Activated T-cell treated with anti-CD3 and anti-CD28 coated beads, Interleukin-2, amount 50 U/mL, for 48 hours (primary cell): ENCODE measurements at places on chromosomes 11 and 22.

DNA sequence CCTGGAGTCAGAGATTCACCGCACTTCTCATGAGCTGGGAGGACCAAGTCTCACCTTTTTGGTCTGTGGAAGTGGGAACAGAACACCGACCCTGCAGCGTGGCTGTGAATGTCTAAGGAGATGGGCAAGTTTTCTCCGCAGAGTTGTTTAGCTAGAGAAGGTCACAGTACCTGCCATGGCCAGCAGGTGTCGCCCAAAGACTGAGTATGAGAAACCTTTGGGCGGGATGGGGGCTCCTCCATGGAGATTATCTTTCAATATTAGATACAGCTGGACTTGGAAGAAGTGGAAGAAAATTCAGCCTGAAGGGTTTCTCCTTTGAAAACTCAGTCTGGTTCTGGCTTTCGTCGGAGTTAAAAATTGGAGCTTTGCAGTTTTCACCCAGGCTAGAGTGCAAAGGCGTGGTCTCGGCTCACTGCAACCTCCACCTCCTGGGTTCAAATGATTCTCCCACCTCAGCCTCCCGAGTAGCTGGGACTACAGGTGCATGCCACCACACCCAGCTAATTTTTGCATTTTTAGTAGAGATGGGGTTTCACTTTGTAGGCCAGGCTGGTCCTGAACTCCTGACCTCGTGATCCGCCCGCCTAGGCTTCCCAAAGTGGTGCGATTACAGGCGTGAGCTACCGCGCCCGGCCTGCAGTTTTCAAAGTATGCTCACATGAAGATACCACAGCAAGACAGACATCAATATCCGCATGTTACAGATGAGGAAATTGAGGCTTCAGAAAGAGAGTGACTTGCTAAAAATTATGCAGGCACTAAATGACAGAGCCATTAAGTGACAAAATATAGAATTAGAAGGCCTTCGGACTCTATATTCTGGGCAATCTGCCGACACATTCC is 10.7 kb upstream of the DSCAML1 start:
- peak; percentile 82 for DNase-seq

DNA sequence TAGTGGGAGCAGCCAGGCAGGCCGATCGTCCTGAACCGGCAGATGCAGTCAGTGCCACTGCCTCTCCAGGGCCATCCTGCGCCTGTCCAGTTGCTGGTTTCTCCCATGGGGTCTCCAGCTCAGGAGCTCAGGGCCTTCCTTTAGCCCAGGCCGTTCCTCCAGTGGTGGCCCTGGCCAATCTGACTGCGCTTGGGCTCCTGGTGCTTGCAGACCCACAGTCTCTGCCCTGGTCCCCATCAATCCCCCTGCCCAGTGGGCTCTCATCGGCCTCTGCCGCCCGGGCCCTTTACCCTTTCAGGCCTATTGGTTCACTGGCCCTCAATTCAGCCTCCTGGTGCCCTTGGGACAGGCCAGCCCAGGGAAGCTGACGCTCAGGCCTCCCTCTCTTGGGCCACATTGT is 29.2 kb upstream of the TSKU start:
- no peak for DNase-seq

DNA sequence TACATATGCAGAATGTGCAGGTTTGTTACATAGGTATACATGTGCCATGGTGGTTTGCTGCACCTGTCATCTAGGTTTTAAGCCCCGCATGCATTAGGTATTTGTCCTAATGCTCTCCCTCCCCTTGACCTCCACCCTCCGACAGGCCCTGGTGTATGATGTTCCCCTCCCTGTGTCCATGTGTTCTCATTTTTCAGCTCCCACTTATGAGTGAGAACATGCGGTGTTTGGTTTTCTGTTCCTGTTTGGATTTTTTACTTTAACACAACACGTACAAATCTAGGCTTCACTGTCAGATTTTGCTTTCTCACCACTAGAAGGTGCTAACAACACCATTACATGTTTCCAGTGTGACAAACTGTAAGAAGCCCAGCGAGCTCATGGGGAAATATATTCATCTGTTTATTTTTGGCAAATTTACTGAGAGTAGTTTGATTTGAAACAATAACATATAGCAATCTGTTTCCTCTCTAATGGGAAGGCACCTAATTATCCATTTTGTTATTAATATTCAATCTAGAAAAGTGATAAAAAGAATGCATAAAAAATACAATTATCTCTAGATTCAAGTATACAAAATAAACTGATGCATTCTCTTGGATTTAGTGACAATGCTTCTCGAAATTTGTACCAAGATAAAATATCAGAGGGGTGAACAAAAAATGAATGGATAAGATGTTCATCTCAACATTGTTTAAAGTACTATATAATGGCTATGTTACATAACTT is 23.2 kb upstream of the BIRC3 start:
- DNase-seq: no peak

DNA sequence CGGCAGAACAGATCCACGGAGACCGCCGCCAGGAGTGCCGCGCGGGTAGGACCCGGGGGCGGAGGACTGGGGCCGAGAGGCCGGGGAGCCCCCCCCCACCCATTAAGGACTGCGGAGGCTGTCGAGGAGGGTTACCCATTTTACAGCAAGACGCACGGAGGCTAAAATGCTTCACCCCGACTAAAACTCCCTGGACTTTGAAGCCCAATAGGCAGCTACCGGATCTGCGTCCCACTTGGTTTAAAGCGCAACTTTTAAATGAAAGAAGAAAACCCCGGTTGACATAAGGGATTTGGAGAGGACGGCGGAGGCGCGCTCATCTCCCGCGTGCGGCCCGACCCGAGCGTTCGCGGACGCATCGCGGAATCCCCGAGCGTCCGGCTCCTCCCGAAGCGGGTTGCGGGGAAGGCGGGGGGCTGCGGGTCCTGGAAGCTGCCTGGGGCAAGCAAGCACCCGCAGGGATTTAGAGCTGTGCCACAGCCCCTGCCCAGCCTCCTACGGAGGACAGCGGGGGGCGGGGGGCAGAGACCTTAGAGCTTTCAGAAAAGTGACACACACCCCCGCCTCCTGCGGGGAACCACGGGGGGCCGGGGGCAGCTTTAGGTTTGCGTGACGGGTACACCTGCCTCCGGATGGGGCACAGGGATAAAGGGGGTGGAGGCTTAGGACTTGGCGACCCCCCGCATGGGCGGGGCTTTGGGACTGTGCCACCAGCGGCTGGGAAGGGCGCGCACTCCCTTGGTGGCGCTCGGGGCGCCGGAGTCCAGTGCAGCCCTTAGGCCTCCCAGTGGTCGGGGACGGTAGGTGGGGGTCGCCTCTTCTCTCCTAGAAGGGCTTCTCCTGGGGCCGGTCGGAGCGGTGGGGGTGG is 760 bp upstream of the CELSR1 start:
- DNase-seq: no peak

DNA sequence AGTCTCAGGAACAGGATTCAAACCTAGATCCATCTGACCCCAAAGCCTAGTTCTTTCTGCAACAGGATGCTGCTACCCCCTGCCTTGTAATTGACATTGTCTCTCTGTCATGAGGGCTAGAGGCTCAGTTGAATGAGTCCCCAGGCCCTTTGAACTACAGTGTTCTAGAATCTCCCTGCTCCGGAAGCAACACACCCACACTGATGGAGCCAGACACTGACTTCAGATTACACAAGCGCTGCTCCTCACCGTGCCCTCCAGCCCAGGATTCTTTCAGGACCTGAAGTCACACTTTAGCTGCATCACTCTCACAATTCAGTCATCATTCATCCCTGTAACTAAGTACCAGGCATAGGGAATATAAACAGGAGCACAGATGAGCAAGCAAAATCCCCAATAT is 69.6 kb downstream of the RAB30 start:
- DNase-seq: peak; percentile 36

GRCh38 chr11:132898021-132898420 is 634.3 kb downstream of the OPCML start:
- DNase-seq: no peak

GRCh38 chr11:106271686-106272085 is 194.2 kb downstream of the AASDHPPT start:
- no peak for DNase-seq

- no peak for DNase-seq
These were observed 36.2 kb downstream of the FZD4 start for GRCh38 chr11:86918973-86919372.
